Bronchial epithelial cell (primary cell): ENCODE measurements at places on chromosomes 2 and 18. TPM values are rescaled to one million over a fixed set of nuclear protein-coding genes. Genes with fewer than 3 reads are reported as not detected.

Gene DNAJC5G
- not detected in 2 replicates for total RNA-seq

Gene LYPD1
- total RNA-seq = under 0.01 TPM in 1 of 2 replicates, not detected in the other

Gene CELF4
- total RNA-seq = 0.13 TPM in 1 of 2 replicates, not detected in the other

Gene CIDEA
- 0.53 TPM in 1 of 2 replicates, not detected in the other for total RNA-seq

Gene LIMS4
- total RNA-seq = 0.26 TPM in 1 of 2 replicates, not detected in the other

Gene ERFE
- 4.2 and 5.8 TPM in 2 replicates for total RNA-seq

Gene ZSWIM2
- total RNA-seq = not detected in 2 replicates

Gene GALNT1
- total RNA-seq = 77.4 and 81.7 TPM in 2 replicates

Gene METTL5
- total RNA-seq = 61.7 and 74.0 TPM in 2 replicates

Gene CCT4
- total RNA-seq = 122 and 183 TPM in 2 replicates

Gene HNRNPA3
- total RNA-seq = 30.5 and 34.3 TPM in 2 replicates

DNA sequence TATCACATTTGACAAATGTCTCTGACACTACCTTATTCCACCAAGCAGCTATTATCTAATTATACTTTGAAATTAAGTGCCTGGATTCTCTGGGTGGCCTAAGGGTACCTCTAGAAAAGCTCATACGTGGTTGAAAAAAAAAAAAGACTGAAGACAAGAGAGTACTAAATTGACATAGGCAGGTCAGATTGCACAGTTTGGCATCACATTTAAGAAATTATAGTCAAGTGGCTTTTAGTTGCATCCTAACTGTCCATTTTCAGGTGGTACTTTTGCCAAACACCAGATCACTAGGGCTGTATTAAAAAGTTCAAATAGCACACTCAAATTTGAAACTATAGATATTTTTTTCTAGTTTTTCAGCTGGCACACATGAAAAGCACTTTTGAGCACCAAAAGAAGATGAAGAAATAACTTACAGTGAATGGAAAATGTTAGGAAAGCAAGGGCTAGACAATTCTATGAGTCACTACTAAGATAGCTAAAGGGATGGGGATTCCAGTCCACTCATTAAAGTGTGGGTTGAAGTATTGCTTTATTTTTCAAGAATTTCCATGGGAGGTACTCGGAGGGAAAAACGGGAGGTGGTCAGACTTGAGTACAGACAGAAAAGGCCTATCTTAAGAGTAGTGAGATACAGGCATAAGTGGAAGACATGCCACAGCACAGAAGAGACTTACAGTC, 106.5 kb upstream of the COL5A2 start:
- peak; percentile 89 for DNase-seq

DNA sequence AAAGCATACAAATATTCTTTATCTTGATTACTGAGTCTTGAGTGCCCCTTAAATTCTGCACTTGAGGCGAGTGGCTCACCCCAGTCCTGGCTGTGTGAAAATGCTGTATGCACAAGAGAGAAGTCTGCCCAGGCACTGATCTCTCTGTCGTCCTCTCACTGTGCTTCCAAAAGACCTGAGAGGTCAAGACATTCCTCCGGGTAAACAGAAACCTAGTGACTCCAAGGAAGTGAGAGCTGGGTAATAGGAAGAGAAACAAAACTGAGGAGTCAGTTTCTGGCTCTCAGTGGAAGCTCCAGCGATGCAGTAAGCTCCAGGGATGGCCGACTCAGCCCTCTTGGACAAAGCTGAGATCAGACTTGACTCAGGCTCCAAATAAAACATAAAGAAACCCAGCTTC, 70.9 kb downstream of the AAK1 start:
- DNase-seq = peak; percentile 38

- DNase-seq = no peak
Observed at GRCh38 chr2:20544153-20544747, 97.4 kb downstream of the RHOB start.

DNA sequence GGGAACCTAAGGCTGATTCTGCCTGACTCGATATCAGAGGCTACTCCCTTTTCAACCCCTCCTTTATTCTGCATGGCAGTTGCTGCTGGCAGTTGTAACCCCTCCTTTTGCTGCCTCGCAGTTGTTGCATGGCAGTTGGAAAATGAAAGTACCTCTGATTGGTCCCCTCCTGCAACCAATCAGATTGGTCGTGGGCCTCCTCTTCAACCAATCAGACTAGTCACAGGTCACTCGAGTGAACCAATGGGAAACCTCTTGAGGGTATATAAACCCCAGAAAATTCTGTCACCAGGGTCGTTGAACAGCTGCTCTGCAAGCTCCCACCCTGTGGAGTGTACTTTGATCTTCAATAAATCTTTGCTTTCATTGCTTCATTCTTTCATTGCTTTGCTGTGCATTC, 294.3 kb upstream of the SLC8A1 start:
- DNase-seq = no peak

DNA sequence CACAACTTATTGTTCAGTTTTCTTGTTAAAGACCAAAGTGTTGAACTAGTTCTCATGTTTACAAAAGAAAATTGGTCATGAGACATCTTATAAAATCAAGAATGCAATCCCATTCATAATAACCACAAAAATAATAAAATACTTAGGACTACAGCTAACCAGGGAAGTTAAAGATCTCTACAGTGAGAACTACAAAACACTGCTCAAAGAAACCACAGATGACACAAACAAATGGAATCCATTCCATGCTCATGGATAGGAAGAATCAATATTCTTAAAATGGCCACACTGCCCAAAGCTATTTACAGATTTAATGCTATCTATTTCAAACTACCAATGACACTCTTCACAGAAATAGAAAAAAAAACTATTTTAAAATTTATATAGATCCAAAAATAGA, 1354.8 kb upstream of the CDH2 start:
- no peak for DNase-seq

GRCh38 chr18:13797157-13797611, 26.8 kb upstream of the MC5R start:
- DNase-seq = peak; percentile 89

- no peak for DNase-seq
Observed at GRCh38 chr2:4391013-4391412, 687.6 kb downstream of the DCDC2C start.

DNA sequence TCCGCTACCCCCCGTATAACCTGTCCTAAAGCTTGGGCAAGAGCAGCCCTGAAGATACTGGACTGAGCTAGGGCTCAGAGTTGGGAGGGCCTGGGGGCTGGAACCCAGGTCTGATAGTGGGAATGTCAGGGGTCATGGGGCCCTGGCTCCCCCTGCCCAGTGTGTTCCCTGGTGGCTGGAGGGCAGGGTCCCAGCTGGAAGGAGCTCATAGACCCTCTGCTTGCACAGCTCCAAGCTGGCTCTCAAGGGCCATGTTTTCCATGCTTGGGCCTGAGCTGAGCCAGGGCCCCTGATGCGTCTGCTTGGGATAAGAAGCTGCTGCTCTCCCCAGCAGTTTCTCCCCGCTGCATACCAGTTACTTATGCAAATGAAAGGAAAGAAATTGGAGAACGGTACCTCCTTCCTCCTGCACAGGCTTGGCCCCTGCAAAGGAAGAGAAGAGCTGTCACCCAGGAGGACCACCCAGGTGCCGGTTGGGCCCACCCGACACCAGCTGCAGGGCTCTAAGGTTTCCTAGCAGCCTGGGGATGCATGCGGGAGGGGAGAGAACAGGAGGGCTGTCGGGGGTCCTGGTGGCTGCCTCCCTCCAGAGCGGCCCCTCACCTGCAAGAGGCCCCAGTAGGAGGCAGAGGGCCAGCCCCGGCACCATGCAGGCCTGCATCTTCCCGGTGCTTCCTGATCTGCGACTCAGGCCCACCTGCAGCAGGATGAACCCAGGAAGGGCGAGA, 628 bp downstream of the OTOS start:
- DNase-seq = no peak

GRCh38 chr2:157501026-157501425, 57.1 kb upstream of the CYTIP start:
- no peak for DNase-seq

GRCh38 chr2:9152975-9153642, 53.5 kb upstream of the ASAP2 start:
- DNase-seq = no peak

- peak; percentile 20 for DNase-seq
Observed at GRCh38 chr2:217367464-217367863, 507.6 kb upstream of the TNP1 start.

- peak; percentile 55 for DNase-seq
Observed at GRCh38 chr2:113080134-113080533, 12.4 kb downstream of the IL1F10 start.

DNA sequence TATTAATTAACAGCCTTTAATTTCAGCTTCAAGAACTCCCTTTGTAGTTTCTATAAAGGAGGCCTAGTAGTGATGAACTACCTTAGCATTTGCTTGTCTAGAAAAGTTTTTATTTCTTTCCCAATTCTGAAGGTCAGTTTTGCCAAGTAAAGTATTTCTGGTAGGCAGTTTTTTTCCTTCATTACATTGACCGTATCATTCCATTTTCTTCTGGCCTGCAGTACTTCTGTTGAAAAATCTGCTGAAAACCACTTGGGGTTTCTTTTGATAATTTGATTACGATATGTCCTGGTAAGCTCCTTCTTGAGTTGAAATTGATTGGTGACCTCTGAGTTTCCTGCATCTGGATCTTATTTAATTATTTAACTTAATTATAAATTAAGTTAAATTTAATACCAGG, 691.8 kb downstream of the TSN start:
- DNase-seq = no peak

- DNase-seq = peak; percentile 46
Observed at GRCh38 chr2:54483426-54483825, 27.3 kb downstream of the SPTBN1 start.

- DNase-seq = peak; percentile 17
Observed at GRCh38 chr18:32049393-32050171, 31.0 kb downstream of the RNF125 start.

GRCh38 chr2:2012505-2012904, 268.2 kb upstream of the PXDN start:
- DNase-seq = no peak

DNA sequence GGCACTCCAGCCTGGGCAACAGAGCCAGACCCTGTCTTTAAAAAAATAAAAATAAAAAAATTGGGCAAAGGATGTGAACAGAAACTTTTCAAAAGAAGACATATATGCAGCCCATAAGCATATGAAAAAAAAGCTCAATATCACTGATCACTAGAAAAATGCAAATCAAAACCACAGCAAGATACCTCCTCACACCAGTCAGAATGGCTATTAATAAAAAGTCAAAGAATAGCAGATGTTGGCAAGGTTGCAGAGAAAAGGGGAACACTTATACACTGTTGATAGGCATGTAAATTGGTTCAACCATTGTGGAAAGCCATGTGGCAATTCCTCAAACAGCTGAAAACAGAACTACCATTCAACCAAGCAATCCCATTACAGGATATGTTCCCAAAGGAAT, 204.1 kb upstream of the SRD5A2 start:
- no peak for DNase-seq

GRCh38 chr2:162747021-162747420, 91.5 kb downstream of the KCNH7 start:
- DNase-seq = no peak

DNA sequence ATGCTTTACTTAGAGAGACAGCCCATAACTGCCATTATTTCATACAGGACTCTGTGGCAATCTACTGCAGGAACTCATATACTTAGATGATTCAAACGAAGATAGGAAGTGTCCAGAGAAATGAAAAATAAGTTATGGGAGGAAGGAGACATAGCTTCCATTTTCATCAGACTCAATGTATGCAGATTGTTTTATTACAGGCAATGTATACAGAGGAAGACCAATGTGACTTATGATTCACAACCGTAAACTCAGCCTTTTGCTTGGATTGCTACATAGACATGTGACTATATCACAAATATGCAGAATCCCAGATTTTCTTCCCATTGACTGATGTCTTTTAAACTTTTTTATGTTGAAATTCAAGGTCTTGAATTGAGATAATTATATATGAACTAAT, 793.4 kb downstream of the SATB2 start:
- no peak for DNase-seq

- no peak for DNase-seq
Observed at GRCh38 chr2:237729681-237730475, 68.7 kb upstream of the RBM44 start.

DNA sequence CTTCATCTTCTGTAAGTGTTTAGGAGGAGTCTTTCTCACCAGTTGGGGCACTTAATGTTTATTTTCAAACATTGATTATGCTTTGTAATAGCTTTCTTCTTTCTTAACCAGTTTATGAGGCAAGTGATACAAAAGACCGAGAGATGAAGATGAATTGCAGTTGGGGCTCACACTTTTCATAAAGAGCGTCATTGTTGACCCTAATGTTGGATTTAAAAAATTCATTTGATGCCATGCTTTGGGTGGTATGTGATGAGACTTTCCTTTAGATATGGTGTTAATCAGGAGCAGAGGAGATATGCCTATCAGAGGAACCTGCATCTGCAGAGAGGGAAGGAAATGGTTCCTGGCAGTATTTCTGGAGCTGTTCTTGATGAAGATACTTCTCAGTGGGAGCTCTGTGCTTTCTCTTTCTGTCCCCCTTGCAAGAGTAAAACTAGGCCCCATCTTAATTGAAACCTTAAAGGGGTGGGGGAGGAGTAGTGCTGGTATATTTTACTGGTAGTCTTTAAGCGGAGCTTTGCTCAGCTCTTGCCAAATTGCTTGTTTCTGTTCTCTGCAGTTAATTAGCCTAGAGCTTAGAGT, 2.3 kb downstream of the EML4 start:
- DNase-seq = no peak

DNA sequence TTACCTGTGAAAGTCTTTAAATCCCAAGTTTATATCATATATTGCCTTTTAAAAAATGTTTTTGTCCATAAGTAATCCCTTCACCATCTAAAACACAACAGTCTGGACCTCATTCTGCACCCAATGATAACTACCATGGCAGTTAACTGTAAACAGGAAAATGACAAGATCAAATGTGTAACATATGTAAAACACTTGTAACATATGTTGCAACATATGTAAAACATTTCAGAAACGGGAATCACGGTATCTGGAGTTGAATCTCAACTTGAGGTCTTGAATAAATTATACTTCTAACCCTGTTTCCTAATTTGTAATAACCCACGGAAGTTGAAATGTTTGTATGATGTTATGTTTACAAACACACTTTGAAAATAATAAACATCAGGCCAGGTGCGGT, 6.2 kb downstream of the LRPPRC start:
- DNase-seq = no peak

DNA sequence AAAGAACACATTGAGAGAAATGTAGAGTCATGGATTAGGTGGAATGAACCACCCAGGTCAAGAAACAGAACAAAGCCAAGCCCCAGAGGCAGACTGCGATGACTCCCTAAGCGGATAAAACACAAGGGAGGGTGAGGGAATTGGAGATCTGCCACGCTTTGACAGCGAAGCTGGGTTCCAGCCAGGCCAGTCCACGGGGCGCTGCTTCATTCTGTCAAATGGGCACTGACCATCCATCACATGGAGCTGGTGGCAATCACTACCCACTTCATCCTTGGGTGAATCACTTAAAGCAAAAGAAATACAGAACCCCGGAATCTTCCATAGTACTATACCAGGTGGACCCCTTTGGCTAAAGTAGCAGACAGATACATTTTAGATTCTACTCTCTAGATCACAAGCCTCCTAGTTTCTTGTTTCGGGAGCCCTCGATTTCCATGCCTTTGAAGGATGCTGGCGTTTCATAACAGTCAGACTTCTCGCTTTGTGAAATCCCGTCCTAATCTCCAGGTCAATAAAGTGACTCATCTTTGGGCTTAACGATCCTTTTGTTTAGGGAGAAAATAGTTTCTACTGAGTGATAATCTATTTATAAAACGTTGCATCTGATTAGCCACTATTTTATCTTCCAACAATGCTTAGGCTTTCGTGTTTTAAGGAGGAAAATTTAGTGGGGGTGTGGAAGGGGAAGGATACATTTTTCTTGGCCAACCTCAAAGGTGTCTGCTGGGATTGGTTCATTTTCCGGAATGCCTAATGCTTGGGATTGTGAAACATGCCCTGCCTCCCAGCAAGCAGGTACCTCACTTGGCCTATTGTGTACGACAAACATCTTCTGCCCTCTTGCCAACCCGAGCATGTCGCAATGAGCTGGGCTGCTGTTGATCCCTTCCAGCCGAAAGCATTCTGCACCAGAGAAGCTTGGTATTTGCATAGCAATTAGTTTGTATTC, 44.1 kb upstream of the HDAC4 start:
- DNase-seq = peak; percentile 70
